ENCODE measurements at places on chromosomes 1 and 21.

DNA sequence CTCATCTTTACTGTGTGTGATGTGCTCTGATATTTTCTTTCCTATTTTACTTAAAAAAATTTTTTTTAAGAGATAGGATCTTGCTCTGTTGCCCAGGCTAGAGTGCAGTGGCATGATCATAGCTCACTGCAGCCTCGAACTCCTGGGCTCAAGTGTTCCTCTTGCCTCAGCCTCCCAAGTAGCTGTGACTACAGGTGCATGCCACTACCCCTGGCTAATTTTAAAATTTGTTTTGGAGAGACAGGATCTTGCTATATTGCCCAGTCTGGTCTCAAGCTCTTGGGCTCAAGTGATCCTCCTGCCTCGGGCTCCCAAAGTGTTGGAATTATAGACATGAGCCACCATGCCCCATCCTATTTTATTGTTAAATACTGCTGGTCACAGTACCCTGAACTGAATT is 67.4 kb downstream of the FOXD2 start:
- DNase-seq, result no peak

- no peak for DNase-seq
Measured at GRCh38 chr1:17916702-17917101, 161.6 kb downstream of the ACTL8 start.

DNA sequence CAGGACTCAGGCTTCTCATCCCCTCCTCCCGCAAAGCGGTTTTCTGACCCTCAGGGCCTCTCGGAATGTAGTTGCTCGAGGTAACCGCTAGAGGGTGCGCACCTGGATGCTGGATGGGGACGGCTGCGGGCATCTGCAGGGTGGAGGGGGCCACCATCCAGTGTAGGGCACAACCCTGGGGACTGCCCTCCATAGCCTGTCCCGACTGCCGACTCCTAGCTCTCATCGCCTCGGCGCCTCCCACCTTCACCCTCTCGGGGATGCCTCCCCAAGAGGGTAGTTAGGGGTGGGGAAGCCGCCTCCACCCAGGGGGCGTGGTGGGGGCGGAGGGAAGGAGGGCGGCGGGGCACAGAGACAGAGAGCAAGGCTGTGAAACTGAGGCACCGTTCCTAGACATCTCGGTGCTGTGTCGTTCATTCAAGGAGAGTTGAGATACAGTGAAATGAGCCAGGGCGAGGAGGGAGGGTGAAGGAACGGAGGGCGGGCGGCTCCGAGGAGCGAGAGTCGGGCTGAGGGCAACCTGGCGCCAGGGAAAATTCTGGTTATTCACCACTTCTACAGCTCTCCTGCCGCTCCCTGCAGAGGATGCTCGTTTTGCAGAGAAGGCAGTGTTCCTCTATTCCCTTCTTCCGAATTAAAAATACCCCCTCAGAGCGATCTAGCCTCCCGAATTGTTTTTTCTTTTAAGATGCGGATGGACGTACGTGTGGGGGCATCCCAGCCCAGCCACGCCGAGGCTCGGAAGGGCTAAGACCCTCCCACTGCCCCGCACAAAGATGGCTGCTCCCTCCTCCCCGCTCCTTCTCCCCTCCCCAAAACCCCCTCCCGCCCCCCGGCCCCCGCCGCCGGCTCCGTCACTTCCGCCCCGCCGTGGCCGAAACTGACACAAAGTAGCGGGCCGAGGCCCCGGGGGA is at the start of gene ATP8B2:
TSS of gene ATP8B2 (plus strand) at position 857 of the 914 bp plus-strand sequence. CDS start 2,617 bp downstream, outside the sequence.
- peak; percentile 84 for DNase-seq

GRCh38 chr1:169681140-169681539 is 30.3 kb downstream of the SELL start:
- no peak for DNase-seq

GRCh38 chr1:12284486-12284885 is 54.7 kb downstream of the VPS13D start:
- DNase-seq, result no peak

GRCh38 chr1:16922466-16922865 is 735 bp downstream of the CROCC start:
- no peak for DNase-seq

GRCh38 chr1:42186152-42186551 is 21.6 kb upstream of the GUCA2A start:
- DNase-seq, result no peak

DNA sequence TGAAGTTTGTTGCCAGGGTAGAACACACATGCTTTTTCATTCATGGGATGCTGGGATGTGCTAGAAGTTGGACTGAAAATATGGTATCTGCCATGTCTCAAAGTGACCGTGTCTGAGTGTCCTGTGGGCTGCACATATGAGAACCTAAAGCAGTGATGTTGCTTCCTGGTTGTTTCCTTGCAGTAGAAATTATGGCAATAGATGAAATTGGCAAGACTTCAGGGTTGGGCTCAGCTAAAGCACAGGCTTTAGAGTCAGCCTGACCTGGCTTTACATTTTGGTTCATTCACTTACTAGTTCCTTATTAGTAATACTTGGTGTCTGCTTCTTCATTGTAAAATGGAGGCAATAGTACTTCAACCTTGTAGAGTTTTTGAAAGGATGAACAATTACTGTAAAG is 2.2 kb downstream of the LAMC2 start:
- DNase-seq, result no peak

- no peak for DNase-seq
Measured at GRCh38 chr1:6496365-6496721, 4.9 kb upstream of the PLEKHG5 start.

Data from mucosa of descending colon (tissue), 3 donors.